ENCODE measurements at places on chromosomes 7 and 10. TPM values are rescaled to one million over a fixed set of nuclear protein-coding genes. Genes with fewer than 3 reads are reported as not detected.

GRCh38 chr7:20083781-20084180, 133.4 kb downstream of the MACC1 start:
- peak; percentile 55 for DNase-seq

The NKX2-3 gene
- not detected for total RNA-seq

- no peak for DNase-seq
Measured at GRCh38 chr7:130947792-130948580, 214.0 kb upstream of the KLF14 start.

- DNase-seq = no peak
Measured at GRCh38 chr10:1180071-1180730, 124.0 kb downstream of the WDR37 start.

The GIMAP6 gene
- not detected for total RNA-seq

- no peak for DNase-seq
Measured at GRCh38 chr7:108385834-108386422, 70.3 kb downstream of the NRCAM start.

The LIPF gene
- total RNA-seq = not detected
